ENCODE measurements at places on chromosomes 5 and 9. TPM values are rescaled to one million over a fixed set of nuclear protein-coding genes. Genes with fewer than 3 reads are reported as not detected.

SLC24A2 gene
- 0.88 TPM for total RNA-seq

PROB1 gene
- total RNA-seq, result 6.6 TPM

SPATA31E1 gene
- not detected for total RNA-seq

EGR1 gene
- 14.2 TPM for total RNA-seq

PDE6A gene
- 0.15 TPM for total RNA-seq

PTGES gene
- total RNA-seq, result 0.19 TPM

DNA sequence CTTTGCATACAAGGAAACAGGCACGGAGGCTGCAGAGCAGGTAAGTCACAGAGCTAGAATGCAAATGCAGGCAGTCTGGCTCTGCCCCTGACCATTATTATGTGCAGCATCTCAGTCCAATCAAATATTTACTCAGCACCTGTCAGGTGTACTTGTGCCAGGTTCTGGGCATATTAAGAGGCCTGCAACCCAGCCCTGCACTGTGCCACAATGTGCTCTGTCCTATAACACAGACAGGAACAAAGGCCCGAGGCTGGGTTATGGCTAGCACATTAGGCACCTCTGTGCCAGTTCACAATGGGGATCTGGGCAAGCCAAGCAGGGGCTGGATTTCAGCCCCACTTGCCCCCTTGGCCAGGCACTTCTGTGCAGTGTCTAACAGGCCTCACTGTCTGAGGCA, 14.0 kb downstream of the ARL15 start:
- H3K27ac ChIP-seq, result no peak overlapping the region
- H3K4me1 ChIP-seq, result peaks cover 12% of the 10 kb centered on the region
- H3K4me3 ChIP-seq, result no peak overlapping the region
- peak; percentile 53 for DNase-seq

DNA sequence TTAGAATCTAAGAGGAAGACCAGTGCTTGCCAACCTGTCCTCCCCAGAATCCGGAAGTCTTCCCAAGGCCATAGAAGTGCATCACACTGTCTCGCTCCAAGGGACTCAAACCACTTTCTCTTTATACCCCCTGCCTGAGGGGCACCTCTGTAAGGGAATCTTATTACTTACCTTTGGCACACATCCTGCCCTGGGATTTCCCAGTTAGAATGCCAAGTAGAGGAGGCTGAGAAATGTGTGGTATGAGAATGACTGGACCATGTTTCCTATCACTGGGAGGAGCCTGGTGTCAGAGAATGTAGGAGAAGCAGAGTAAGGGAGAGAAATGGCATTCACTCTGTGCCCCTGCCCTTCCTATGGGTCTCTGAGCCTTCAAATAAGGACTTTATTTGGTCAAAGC, 85.8 kb downstream of the AOPEP start:
- no peak overlapping the region for H3K4me3 ChIP-seq
- no peak overlapping the region for H3K27ac ChIP-seq
- H3K27me3 ChIP-seq, result no peaks in the 10 kb centered on the region

GRCh38 chr5:89729623-89730301, 679.8 kb downstream of the CETN3 start:
- no peaks in the 10 kb centered on the region for H3K4me1 ChIP-seq
- no peaks in the 10 kb centered on the region for H3K36me3 ChIP-seq
- H3K4me3 ChIP-seq, result no peak overlapping the region
- DNase-seq, result no peak
- no peaks in the 10 kb centered on the region for H3K27me3 ChIP-seq

- no peak overlapping the region for H3K27ac ChIP-seq
- H3K4me3 ChIP-seq, result no peak overlapping the region
- H3K36me3 ChIP-seq, result no peaks in the 10 kb centered on the region
- H3K27me3 ChIP-seq, result peaks cover 43% of the 10 kb centered on the region
- DNase-seq, result no peak
- no peaks in the 10 kb centered on the region for H3K4me1 ChIP-seq
Measured at GRCh38 chr5:36367524-36367923, 65.8 kb upstream of the RANBP3L start.

DNA sequence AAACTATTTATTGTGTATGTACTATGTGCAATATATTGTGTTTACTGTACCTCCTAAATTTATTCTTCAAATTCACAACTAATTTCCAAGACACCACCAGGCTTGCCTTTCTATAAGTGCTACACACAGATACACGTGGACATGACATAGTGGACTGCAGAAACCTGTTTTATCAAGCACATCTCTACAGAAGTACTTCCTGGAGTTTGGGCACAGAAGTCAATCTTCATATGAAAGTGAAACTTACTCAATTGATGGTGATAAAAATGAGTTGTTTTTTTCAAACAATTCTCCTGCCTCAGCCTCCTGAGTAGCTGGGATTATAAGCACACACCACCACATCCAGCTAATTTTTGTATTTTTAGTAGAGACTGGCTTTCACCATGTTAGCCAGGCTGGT, 57.6 kb downstream of the NLN start:
- H3K27me3 ChIP-seq, result no peaks in the 10 kb centered on the region
- peaks cover 15% of the 10 kb centered on the region for H3K4me1 ChIP-seq
- no peak overlapping the region for H3K27ac ChIP-seq
- no peak for DNase-seq
- no peak overlapping the region for H3K4me3 ChIP-seq

DNA sequence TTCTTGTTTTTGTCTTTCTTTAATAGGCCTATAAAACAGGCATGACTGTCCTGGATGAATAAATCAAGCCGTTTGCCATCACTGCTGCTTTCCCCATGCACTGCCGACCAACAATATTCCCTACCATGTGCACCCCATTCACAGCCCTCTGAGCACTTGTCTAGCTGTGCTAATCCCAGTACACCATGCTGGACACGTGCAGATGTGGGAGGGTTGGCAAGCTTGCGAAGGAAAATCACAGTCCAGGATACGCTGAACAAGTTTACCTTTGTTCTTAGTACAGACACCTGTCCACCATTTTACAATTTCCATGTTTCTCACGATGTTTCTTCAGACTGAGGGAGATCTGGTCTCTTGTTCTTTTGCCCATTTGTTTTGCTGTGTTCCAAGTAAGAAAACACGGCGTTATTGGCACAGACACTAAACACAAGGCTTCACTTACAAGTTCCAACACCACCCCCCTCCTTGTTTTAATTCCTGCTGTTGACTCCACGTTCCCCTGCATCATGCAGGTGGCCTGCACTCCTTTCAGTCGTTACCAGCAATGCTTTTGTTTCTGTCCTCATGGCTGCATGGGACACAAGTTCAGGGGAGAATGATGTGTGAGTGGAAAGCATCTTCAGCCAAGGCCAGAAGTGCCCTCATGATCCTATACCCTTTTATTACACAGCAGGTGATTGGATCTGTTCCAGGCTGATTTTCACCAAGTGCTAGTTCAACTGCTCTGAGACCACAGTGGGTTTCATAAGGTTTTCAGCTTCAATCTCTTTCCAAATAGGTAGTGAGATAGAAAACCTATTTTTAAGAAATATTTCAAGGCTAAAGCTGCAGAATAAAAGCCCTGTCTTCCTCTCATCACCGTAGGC, 608.9 kb downstream of the IRX1 start:
- no peaks in the 10 kb centered on the region for H3K27me3 ChIP-seq
- DNase-seq, result no peak
- H3K4me3 ChIP-seq, result no peak overlapping the region

DNA sequence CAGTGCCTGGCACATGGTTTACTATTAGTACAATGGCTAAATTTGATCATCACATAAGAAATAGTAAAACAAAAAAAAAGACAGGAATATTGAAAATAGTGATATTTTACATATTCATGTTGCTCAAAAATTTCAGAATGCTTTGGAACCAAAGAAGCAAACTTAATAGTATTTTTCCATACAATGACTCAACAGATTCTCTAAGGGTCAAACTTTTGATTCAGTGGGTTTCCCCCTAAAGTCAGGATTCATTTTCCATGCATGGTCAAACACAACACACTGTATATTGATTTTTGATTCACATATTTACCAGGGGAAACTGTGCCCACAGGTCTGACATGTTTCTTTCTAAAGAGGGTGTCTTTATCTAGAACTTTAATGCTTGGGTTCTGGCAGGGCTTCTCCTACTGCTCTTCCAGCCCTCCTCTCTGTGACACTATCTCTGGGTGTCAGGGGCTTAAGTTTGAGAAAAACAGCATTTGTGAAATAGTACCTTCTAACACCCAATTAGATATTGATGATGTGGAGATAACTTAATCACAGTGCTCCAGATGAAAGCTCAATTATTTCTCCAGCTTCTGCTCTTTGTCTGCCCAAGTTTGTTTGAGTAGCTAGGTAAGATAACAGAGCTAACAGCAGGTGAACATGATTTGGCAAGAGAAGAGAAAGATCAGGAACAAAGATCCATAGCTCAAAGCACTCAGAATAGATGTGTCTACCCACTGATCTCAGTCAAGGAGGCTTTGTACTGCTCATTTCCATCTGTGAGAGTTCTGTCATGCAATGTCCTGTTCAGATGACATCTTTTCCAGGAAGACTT, 35.5 kb upstream of the ELL2 start:
- H3K4me3 ChIP-seq, result peak overlapping the region; percentile 39
- H3K27ac ChIP-seq, result no peak overlapping the region

DNA sequence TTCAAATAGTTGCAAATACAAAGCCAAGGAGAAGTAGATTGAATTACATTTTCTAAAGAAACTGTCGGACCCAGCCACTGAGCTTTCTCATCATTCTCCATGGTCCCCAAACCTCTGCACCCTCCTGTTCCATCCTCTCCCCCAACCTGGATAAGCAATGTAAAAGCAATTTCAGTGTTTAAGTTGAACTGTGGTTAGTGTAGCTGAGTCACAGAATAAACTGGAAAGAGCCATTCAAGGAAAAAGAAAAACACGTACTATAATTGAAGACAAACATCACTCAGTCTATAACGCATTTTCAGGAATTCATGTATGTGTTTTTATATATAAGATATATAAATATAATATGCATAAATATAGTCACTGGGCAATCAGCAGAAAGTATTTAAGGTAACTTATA, 54.1 kb upstream of the TMEM161B start:
- no peaks in the 10 kb centered on the region for H3K4me1 ChIP-seq
- no peak overlapping the region for H3K4me3 ChIP-seq
- no peak for DNase-seq
- no peaks in the 10 kb centered on the region for H3K27me3 ChIP-seq
- H3K36me3 ChIP-seq, result no peaks in the 10 kb centered on the region

GRCh38 chr5:1413211-1413610, 32.0 kb downstream of the SLC6A3 start:
- no peaks in the 10 kb centered on the region for H3K36me3 ChIP-seq
- no peaks in the 10 kb centered on the region for H3K4me1 ChIP-seq
- no peak for DNase-seq
- no peaks in the 10 kb centered on the region for H3K27me3 ChIP-seq

GRCh38 chr5:153485641-153486040, 4.8 kb upstream of the GRIA1 start:
- no peak for DNase-seq
- H3K27ac ChIP-seq, result no peak overlapping the region
- peaks cover 7% of the 10 kb centered on the region for H3K27me3 ChIP-seq
- H3K4me1 ChIP-seq, result no peaks in the 10 kb centered on the region
- no peak overlapping the region for H3K4me3 ChIP-seq

- H3K27ac ChIP-seq, result no peak overlapping the region
- H3K36me3 ChIP-seq, result peaks cover 13% of the 10 kb centered on the region
- H3K4me1 ChIP-seq, result peaks cover 7% of the 10 kb centered on the region
- no peaks in the 10 kb centered on the region for H3K27me3 ChIP-seq
- peak; percentile 89 for DNase-seq
Measured at GRCh38 chr5:150438873-150439546, 10.5 kb downstream of the RPS14 start.

DNA sequence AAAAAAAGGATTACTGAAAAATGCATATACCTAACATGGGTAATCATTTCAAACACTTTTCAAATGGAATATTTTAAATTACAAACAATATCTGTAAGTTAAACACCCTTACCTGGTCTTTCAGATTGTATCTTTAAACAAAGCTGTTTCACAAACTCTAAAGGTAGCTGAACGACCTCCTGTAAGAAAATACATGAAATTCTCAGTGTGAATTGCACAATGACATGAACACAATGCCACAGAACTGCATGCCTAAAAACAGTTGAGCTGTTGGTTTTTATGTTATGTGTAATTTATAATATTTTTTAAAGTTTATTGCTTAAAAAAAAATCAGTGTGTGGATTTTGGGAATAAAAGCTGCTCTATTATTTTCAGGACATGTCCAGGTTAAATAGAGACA, 17.5 kb downstream of the IPPK start:
- H3K4me1 ChIP-seq, result no peaks in the 10 kb centered on the region
- no peaks in the 10 kb centered on the region for H3K27me3 ChIP-seq
- H3K4me3 ChIP-seq, result no peak overlapping the region
- no peak overlapping the region for H3K27ac ChIP-seq
- peaks cover 21% of the 10 kb centered on the region for H3K36me3 ChIP-seq

GRCh38 chr5:88245241-88245892, 23.3 kb downstream of the TMEM161B start:
- H3K27me3 ChIP-seq, result no peaks in the 10 kb centered on the region
- peaks cover 5% of the 10 kb centered on the region for H3K4me1 ChIP-seq
- no peak overlapping the region for H3K27ac ChIP-seq
- no peaks in the 10 kb centered on the region for H3K36me3 ChIP-seq
- no peak overlapping the region for H3K4me3 ChIP-seq

DNA sequence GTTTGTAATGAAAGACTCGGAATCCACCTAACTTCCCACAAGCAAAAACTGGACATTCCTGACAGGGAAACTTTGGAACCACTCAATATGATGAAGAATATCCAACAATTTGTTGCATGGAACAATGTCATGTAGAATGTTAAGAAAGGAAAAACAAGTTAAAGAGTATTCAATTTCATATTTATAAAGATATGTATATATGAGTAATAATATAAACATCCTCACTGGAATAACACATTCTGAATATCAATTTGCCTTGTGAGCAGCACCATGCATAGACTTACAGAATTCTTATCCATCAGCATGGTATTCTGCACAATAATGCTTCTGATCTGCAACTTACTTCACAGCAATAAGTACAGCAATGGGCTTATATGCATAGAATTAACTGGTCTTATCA, 650.3 kb downstream of the SEMA5A start:
- H3K27ac ChIP-seq, result no peak overlapping the region
- H3K4me3 ChIP-seq, result no peak overlapping the region
- no peak for DNase-seq
- no peaks in the 10 kb centered on the region for H3K27me3 ChIP-seq
- H3K4me1 ChIP-seq, result no peaks in the 10 kb centered on the region

DNA sequence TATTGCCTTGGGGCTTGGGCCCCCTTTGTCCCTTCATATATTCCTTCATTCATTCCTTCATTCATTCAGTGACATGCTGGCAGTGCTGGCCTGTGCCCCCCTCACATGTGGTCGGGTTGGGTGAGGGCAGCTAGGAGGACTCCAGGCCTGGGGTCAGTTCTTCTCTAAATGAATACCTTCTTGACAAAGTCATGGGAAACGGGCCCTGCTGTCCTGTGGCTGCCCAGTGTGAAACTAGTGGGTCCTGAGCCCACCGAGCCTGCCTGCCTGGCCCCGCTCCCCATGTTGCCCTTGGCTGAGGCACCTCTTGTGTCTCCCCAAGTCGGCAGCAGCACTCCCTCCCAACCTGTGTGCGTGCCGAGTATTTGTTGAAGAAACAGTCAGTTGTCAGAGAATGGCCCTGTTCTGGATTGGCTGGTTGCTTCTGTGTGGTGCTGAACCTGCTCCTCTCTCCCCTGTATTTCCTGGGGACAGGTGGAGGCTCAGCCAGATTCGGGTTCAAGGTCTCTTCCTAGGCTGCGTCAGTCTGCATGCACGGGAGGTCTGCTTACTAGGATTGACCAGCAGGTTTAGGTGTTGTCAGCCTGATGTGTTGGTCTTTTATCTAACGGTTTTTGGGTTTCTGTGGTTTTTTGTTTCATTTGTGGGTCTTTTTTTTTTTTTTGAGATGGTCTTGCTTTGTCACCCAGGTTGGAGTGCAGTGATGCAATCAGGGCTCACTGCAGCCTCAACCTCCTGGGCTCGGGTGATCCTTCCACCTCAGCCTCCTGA, 3.0 kb upstream of the CEL start:
- no peak overlapping the region for H3K4me3 ChIP-seq
- H3K27me3 ChIP-seq, result no peaks in the 10 kb centered on the region
- H3K4me1 ChIP-seq, result peaks cover 7% of the 10 kb centered on the region
- H3K27ac ChIP-seq, result no peak overlapping the region
- DNase-seq, result no peak
